ENCODE measurements at places on chromosomes 11 and 22. TPM values are rescaled to one million over a fixed set of nuclear protein-coding genes. Genes with fewer than 3 reads are reported as not detected.

DNA sequence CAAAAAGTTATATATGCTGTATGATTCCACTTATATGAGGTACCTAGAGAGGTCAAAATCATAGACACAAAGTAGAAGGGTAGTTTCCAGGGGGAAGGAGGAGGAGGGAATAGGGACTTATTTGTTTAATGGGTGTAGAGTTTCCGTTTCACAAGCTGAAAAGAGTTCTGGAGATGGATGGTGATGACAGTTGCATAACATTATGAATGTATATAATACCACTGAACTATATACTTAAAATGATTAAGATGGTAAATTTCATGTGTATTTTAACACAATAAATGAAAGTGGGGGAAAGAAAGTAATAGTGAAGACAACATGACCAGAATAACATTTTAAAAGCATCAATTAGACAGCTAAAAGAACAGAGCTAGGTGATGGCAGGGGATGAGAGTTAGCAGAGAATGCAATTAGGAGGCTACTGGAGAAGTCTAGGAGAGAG is 51.2 kb downstream of the MRTFA start:
- no peak for DNase-seq

DNA sequence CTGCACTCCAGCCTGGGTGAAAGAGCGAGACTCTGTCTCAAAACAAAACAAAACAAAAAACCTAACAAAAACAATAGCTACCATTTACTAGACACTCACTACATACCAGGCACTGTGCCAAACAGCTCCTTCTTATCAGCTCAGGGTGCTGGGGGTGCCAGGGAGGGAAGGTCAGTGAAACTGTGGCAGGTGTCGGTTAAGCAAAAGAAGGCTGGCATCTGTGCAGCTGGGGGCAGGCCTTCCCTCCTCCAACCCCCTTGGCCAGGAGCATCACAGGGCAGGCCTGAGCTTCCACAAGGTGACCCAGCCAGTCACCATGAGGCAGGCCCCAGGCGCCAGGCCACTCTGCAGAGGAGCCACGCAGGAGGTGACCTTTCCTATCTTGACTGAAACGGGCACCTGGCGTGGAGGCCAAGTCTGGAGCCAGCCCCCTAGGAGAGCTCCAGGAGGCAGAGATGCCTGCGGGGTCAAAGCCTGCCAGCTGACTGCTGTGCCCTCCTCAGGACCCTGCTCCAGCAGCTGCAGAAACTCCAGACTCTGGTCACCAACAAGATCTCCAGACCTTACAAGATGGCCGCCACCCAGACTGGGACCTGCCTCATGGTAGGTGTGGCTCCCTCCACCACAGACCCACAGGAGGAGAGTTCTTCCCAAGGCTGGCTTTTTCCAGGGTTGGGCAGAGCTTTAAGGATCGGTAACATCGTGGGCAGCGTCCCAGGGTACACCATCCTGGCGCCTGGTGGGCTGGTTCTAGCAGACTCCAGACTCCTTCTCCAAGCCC is 31.3 kb upstream of the DGKZ start:
- DNase-seq, result no peak

DNA sequence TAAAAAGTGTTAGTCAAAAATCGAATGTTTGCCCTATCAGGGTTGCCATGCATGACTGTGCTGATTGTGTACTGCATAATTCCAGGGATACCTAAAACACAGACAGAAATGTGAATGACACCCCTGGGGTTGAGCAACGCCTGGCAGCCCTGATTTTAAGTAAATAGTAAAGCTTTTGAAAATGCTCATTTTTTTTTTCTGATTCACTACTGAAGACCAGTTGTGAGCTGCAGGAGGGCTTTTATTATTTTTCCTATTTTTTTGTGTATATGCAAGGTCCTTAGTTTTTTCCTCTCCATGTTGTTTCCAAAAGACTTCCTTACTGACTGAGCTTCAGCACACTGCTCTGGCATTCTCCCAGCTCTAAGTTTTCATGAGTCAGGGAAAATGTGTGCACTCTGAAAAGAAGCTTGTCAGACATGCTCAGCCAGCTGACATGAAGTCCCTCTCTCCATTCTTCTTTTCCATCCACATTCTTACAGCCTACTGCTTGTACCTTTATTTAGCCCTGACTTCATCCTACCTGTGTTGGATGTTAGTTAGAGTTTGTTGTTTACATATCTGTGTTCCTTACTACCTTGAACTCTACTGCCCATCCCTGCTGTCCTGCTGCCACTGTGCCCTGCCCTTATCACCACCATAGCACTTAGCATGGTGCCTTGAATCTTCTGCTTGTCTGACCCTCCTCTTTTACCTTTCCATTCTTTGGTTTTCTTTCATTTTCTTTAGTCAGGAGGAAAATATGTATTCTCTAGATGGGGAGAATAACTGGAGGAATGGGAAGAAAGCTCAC is 79.5 kb downstream of the HORMAD2 start:
- peak; percentile 67 for DNase-seq

- DNase-seq, result no peak
Observed at GRCh38 chr11:33646629-33647028, 54.0 kb downstream of the C11orf91 start.

- DNase-seq, result no peak
Observed at GRCh38 chr11:94669023-94669422, 99.1 kb upstream of the AMOTL1 start.

GRCh38 chr11:34055218-34056000 is 3.9 kb downstream of the CAPRIN1 start:
- DNase-seq, result no peak

- DNase-seq, result peak; percentile 63
Observed at GRCh38 chr22:45537734-45538181, 35.1 kb downstream of the FBLN1 start.

- peak; percentile 69 for DNase-seq
Observed at GRCh38 chr11:74739546-74740270, 8.5 kb upstream of the CHRDL2 start.

DNA sequence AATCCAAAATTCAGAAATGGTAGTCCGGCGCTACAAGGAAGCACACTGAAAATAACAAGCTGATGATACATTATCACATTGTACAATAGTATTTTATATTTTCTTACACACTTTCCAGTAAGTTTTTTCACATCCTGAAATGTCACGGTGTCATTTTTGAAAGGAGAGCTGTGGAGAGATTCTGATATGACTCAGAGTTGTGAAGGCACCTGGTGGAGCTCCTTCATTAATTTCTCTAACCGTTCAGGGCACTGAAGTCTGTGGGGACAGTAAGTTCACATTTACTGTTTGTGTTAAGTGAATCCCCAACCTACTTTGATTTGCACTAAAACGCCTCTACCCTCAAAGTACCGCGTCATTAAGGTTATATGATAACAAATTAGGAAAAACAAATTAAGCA is 13.3 kb downstream of the LDHAL6A start:
- no peak for DNase-seq

- peak; percentile 57 for DNase-seq
Observed at GRCh38 chr22:43168471-43169309, 17.3 kb downstream of the TSPO start.

DNA sequence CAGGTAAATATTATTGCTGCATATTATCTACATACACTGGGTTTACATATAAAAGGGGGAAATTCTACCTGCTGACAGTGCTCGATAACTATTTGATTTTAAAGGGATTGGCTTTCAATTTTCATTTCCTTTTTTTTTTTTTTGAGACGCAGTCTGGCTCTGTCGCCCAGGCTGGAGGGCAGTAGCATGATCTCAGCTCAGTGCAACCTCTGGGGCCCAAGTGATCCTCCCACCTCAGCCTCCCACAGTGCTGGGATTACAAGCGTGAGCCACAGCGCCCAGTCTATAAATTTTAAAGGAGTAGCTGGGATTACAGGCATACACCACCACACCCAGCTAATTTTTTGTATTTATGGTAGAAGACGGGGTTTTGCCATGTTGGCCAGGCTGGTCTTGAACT is 3.2 kb upstream of the PCF11 start:
- no peak for DNase-seq

GRCh38 chr22:41517172-41518047 is 26.9 kb downstream of the POLR3H start:
- DNase-seq, result peak; percentile 44

DNA sequence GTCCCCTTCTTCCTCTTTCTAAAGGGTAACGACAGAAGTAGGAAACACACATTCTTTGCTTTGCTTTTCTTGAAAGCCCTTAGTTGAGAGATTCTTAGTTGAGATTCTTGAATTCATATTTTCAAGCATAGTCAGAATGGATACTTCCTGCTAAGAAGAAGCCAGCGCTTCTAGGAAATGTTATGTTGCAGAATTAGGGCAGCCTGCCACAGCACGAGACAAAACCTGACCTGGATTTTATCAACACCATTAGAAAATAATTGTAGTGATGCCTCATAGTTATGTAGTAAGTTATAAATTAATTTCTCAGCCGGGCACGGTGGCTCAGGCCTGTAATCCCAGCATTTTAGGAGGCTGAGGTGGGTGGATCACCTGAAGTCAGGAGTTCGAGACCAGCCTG is 37.9 kb upstream of the NUP160 start:
- DNase-seq, result no peak

DNA sequence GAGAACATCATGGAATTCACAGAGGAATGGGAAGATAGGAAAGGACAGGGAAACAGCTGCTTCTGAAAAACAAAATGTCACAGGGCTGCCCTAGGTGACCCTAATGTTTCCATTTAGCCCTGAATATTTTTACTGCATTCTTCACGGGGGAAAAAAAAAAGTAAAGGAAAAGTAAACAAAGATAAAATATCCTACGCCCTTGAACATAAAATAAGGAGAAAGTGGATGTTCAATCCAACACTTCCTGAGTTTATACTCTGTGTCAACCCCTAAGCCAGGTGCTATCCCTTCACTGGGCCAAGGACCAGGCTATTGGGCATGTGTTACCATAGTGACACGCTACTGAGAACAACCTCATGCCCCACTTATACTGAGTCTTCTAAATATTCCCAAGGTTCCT is 84.7 kb downstream of the FAM76B start:
- no peak for DNase-seq

DNA sequence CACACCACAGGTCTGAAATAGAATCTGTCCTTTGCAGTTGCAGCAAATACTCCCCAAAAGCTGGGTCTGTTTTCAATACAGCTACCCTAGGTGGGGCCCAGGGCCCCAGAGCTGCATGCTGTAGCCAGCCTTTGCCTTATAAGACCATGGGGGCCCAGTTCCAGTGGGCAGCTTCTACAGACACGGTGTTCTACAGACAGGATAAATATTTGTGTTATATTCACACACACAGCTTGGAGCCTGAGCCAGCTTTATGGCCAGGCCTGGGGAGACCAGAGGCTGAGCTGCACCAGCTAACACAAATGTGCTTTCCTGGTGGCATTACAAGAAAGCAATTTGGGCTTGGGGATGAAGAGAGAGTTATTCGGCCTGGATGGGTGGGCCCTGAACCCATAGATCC is 151.8 kb upstream of the NCAM1 start:
- DNase-seq, result no peak

DNA sequence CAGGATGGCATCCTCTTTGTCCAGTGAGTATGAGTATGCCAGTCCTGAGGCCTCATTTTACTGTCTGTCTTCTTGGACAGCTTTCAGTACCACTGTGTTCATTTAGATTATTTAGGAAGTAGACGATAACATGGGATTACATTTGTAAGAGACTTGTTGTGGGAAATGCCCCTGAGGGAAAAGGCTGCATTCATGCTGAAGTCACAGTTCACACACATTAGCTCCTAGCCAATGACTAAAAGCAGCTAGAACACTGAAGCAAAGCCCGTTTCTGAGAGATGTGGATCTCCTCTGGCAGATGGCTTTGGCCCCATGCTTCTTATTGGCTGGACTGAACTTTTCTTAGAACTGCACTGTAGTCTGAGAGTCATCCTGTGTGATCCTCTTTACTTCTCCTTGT is 242.4 kb downstream of the FAM76B start:
- DNase-seq, result peak; percentile 32

- DNase-seq, result no peak
Observed at GRCh38 chr22:20661473-20661872, 112.4 kb upstream of the SERPIND1 start.

- DNase-seq, result no peak
Observed at GRCh38 chr11:17514476-17514875, 29.7 kb downstream of the USH1C start.

- no peak for DNase-seq
Observed at GRCh38 chr11:16796311-16796710, 57.9 kb downstream of the C11orf58 start.

- DNase-seq, result no peak
Observed at GRCh38 chr11:39732001-39732400, 1727.5 kb downstream of the LRRC4C start.

DNA sequence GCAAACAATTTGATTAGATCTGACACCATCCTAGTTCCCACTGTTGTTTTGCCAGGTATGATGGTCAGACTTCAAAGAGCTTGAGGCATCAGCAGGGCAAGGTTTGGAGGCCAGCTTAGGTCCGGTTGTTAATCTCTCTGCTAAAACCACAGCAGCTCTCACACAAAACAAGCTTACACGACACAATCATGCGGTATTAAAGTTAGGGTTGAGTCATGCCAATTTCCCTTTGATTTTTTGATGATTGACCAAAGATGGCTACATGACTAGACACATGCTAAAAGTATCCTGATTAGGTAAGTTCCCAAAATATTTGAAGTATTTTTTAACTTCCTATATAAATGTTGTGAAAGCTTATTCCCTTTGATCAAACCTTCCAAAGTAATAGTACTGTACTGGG is 145.9 kb downstream of the ELP4 start:
- peak; percentile 92 for DNase-seq

DNA sequence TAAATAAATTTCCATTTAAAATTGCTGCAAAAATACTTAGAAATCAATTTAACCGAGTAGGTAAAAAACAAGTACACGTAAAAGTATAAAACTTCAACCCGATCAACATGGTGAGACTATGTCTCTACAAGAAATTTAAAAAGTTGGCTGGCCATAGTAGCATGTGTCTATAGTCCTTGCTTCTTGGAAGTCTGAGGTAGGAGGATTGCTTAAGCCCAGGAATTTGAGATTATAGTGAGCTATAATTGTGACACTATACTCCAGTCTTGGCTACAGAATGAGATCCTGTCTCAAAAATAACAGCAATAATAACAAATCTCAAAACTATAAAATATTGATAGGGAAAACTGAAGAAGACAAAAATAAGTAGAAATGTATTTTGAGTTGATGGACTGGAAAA is 11.1 kb downstream of the CASP4 start:
- DNase-seq, result no peak

- DNase-seq, result no peak
Observed at GRCh38 chr11:8749202-8749601, 66.6 kb downstream of the RPL27A start.

- peak; percentile 55 for DNase-seq
Observed at GRCh38 chr11:31956310-31956709, 134.6 kb upstream of the RCN1 start.

- DNase-seq, result no peak
Observed at GRCh38 chr11:99065121-99065520, 44.4 kb downstream of the CNTN5 start.

The SLC22A8 gene
- total RNA-seq, result not detected

The APOA5 gene
- not detected for total RNA-seq

The FIBIN gene
- not detected for total RNA-seq

The TRMU gene
- total RNA-seq, result 32.3 TPM

The C11orf97 gene
- not detected for total RNA-seq

The OR5D13 gene
- total RNA-seq, result not detected

The CARNS1 gene
- not detected for total RNA-seq

The PATE3 gene
- not detected for total RNA-seq

The NOL12 gene
- total RNA-seq, result 39.6 TPM

The TEX12 gene
- total RNA-seq, result 0.29 TPM

The LRP4 gene
- 0.98 TPM for total RNA-seq

The CCDC116 gene
- 0.10 TPM for total RNA-seq

The PATE4 gene
- not detected for total RNA-seq

The GUCY1A2 gene
- 0.24 TPM for total RNA-seq
